RCC 7860 (cell line): ENCODE measurements at places on chromosomes 7 and 10.

DNA sequence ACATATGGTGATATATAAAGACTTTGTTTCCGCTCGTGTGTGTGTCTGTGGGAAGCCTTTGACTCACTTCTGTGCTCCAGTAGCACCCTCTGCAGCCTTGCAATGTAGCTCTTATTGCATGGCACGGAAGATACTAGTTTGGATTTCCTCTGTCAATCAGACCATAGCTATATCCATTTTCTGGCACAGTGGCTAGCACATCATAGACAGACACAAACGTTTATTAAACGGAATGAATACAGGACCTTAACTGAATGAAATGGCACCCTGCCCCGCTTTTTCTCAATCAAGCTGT, 124.0 kb upstream of the PTPN20 start:
- DNase-seq = peak; percentile 72

DNA sequence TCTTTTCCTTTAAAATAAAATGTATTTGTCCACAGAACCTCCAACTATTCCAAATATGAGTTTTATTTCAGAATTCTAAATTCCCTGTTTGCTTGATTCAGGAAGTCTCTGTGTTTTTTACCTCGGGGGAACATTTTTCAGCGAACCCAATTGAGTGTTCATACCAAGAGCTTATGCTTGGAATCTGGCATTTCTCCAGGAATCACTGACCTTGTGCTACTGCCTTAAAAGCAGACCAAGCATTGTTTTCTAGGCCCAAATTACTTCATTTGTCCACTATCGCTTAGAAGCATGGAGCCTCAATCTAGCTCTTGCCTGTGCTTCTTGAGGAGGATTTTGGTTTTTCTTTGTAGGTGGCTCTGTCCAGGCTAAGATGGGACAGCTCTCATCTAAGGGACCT, 59.4 kb downstream of the EBLN1 start:
- no peak for DNase-seq

DNA sequence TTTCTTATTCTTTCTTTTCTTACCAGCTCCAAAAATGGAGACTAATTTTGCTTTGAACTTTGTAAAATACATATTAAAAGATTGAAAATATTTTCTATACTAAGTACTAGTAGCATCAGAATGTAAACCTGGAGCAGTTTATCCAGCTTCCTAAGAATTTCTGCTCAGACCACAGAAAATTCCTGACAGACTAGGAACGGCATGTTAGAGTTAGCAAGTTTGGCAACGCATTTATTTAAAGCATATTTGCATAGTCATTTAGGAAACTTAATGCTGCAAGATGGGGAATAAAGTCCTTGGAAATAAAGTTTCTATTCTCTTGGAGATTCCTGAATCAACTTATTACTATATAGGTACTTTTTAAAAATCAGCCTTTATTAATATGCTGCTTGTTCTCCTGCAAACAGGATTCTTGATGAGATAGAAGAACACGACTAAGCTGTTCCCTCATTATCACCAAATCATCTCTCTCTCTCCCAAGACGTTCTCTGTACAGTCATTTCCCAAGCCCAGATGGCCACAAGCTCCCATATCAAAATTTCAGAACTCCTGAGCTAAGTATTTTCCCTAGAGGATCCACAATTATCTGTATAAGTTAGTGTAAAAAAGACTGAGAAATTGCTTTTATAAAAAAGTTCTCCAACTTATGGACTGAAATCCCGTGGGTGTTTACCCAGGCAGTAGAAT, 305.8 kb upstream of the NEBL start:
- DNase-seq = no peak

DNA sequence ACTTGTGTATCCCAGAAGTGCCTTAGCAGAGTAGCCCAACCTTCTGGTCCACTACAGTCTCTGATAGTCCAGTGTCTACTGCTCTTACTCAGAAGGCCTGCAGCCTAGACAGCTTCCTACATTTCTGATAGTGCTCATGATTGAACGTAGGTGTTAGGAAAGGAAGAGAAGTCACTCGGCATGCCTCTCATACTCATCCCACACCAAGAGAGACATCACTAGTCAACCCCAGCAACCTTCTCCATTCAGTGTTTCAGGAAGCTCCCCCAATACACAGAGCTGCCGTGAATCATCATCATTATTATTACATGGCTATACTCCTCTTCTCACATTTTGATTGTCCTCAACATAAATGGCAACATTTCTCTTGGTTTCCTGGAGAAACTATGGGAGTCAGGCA, 166.4 kb downstream of the COBL start:
- DNase-seq = no peak

- no peak for DNase-seq
These were observed 2.9 kb downstream of the KLF6 start for GRCh38 chr10:3782146-3782450.

- peak; percentile 23 for DNase-seq
These were observed 29.5 kb upstream of the EBF3 start for GRCh38 chr10:129993621-129994020.
